Activated CD4-positive, alpha-beta T cell treated with anti-CD3 and anti-CD28 coated beads, Interleukin-10, Interleukin-2, amounts not matched to agents 100 ng/mL and 50 ng/mL, durations not matched to agents 16 hours and 8 hours (primary cell): ENCODE measurements at places on chromosomes 12 and 14.
A peak's percentile ranks its signal among the peaks of the same experiment; 100 is the strongest.

- DNase-seq = no peak
These were observed 73.4 kb downstream of the IFNG start for GRCh38 chr12:68086019-68086603.

DNA sequence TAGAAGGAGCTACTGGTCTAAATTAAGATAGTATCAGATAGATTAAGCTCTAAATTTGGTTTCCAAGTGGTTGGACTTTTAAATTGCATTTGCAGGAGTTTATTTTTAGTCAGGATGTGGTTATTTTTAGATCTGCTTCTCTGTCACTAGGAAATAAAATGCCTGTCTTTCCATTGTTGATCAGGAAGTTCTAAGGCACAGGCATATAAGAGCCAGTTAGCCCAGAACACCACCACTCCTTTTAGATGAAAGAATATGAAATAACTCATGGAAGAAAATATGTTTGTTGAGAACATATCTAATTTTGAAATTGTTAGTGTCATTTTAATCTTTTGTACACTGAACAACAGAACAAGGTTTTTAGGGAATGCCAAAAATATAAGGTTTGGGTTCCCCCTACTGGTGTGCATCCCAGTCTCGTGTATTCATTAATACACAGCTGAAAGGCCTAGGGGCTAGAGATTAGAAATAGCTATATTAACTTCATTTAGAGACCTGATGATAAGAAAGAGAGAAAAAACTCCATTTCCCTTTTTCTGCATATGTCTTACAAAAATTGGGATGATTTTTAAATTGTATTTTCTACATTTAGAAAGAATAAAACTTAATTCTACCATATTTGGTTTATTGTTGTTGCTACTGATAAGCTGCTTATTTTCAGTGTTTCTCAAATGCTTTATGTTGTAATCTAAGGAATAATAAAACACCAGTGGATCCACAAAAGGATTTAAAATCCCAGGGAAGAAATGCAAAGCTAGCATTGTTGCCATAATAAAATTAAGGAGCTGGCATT is 67.2 kb downstream of the RIC8B start:
- DNase-seq = peak; percentile 24

DNA sequence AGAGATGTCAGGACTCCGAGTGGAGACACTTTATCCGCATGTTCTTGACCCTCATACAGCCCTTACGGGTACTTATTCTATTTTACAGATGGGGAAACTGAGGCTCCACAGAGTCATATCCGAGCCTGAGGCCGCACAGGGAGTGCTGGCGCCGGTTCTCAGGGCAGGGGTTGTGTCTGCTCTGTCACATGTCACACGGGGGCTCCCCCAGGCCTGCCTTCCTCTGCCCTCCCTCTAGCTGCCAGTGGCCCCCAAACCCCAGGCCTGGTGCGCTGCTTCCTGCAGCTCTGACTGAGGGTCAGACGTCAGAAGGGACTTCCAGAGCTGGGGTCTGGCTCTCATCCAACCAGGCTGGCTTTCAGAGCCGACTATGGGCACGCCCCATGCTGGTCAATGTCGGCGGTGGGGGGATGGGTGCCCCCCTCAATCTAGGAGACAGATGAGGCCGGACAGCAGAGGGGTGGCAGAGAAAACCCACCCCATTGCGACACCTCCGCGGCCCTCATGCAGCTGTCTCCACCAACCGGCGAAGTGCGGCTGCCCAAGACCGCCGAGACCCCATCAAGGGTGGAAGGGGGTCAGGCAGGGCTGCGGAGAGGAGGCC is 811 bp upstream of the INF2 start:
- no peak for DNase-seq

GRCh38 chr14:34087571-34087970 is 136.7 kb upstream of the EGLN3 start:
- no peak for DNase-seq

GRCh38 chr12:117098361-117099217 is 627 bp downstream of the TESC start:
- DNase-seq = peak; percentile 49

GRCh38 chr12:47943623-47944340 is 19.6 kb upstream of the TMEM106C start:
- no peak for DNase-seq

DNA sequence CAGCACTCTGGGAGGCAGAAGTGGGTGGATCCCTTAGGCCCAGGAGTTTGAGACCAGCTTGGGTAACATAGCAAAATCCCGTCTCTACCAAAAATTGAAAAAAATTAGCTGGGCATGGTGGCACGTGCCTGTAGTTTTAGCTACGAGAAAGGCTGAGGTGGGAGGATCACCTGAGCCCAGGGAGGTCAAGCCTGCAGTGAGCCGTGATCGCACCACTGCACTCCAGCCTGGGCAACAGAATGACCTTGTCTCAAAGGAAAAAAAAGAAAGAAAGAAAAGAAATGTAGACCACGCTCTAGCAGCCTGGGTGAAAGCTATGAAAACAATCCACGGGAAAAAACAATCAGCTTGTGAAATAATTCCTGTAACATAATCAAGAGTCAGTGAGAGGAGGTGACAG is 29.0 kb downstream of the SARNP start:
- DNase-seq = no peak
